ENCODE measurements at places on chromosomes 3 and 15. TPM values are rescaled to one million over a fixed set of nuclear protein-coding genes. Genes with fewer than 3 reads are reported as not detected.
A peak's percentile ranks its signal among the peaks of the same experiment; 100 is the strongest.

DNA sequence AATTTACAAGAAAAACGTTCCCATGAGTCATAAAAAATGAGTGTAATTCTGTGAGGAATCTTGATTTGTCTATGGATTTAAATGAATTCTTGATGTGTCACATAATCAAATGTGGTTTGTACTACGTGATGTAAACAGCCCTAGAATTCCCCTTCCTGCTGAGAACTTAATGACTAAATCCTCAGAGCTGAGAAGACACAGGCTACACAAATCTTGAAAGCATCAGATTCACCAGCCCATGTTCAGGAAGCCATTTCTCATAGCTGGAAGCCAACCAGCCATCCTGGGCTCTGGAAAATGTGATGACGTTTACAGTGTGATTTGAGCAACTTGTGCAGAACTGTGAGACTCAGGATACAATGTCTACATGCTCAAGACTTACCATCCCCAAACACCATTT lies 193.7 kb upstream of the MME start:
- DNase-seq = no peak

DNA sequence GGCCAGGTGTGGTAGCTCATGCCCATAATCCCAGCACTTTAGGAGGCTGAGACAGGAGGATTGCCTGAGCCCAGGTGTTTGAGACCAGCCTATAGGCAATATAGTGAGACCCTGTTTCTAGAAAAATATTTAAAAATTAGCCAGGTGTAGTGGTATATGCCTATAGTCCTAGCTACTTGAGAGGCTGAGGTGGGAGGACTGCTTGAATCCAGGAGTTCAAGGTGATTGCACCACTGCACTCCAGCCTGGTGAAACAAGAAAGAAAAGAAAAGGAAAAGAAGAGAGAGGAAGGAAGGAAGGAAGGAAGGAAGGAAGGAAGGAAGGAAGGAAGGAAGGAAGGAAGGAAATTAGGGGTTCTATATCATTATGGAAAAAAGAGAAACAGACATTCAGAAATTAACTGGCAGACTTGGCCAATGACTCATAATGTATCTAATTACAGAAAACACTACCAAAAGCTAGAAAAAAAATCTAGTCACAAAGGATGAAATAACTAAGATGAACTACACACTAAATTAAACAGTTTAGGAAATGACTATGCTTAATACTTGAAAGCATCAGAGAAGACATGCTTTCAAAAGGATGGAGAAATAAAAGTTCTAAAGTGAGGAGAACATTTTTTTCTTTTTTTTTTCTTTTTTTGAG lies 45.4 kb upstream of the TERB2 start:
- no peak for DNase-seq

DNA sequence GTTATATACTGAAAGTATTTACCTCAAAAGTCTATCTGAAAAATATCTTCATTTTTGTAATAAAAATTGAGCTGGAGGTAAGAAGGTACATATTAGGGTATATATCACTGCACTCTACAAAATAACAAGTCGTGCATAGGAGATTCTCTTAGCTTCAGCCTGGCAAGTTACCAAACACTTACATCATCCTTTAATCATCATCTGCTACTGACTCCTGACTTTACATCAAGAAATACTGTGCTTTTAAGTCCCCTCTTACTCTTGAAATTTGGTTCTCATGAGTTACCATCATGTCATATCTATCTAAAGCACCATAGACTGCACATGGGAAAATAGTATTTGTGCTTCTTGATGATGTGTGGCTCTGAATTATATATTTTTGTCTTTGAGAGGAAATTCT lies 50.8 kb downstream of the LYSMD4 start:
- no peak for DNase-seq

- DNase-seq = no peak
Measured at GRCh38 chr15:33675246-33675645, 293.1 kb upstream of the CHRM5 start.

DNA sequence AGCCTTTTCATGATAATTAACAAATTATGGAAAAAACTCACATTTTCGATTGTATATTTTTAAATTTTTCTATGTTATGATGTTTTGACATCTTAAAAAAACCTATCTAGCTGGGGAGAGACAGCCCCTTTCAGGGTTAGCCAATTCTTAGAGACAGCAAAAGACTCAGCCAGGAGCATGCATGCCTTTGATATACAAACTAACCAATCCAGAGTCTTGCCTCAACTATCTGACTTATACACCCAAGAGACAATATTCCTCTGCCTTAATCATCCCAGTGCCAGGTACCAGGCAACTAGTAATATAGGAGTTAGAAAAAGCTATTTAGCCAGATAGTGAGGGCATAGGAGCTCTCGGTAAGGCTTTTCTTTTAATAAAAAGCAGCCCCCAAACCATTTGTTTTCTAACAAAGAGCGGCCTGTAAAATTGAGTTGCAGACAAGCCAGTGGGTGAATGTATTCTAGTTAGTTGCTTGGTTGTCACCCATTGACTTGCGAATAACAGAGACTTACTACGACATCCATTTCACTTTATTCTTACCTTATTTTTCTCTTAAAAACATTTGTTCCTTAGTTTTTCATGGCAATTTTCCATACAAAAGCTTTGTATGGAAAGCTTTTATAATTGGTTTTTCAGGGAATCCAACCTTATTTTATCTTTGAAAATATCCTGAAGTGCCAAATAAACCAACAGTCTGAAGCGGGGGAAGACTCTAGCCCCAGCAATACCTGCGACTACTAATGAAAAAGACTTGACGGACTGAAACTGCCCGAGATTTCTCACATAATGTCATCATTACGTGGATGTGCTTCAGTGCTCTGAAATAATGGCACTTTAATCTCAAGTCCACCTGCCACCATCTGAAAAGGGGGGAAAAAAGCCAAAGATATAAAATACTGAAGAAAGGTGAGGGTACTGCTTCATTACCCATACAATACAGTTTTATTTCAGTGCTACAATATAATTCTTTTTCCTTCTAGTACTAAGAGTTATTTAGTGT lies 64.6 kb upstream of the ATP2C1 start:
- no peak for DNase-seq

DNA sequence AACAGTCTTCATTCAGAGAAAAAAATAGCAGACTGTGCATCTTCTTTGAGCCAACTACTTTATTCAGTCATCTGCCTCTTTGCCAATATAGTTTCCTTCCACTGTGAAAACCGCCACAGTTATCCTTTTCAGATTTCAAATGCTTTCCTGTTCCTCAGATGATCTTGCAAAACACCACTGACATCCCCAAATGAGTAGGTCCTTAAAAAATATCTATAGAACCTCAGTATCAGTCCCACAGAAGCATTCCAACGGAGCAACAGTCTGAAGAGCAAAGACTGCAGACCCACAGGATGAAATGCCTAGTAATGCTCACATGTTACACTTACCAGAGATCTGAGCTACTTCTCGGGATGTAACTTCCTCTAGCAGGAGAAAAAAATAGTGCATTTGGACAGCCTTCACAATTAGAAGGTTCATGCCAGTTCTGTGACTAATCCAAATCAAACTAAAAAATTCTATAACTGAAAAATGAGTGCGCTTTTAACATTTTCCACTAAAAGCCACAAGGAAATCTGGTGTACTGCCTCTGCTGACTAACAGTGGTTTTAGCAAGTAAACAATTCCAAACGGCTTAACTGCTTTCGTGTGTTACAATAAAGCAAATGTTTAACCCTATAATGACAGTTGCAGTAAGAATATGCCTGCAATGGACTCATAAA lies at the start of gene ANKRD28:
ANKRD28 (minus strand) TSS at position 338 of the 662 bp plus-strand sequence. CDS start 1,458 bp downstream, outside the sequence.
- no peak for DNase-seq

DNA sequence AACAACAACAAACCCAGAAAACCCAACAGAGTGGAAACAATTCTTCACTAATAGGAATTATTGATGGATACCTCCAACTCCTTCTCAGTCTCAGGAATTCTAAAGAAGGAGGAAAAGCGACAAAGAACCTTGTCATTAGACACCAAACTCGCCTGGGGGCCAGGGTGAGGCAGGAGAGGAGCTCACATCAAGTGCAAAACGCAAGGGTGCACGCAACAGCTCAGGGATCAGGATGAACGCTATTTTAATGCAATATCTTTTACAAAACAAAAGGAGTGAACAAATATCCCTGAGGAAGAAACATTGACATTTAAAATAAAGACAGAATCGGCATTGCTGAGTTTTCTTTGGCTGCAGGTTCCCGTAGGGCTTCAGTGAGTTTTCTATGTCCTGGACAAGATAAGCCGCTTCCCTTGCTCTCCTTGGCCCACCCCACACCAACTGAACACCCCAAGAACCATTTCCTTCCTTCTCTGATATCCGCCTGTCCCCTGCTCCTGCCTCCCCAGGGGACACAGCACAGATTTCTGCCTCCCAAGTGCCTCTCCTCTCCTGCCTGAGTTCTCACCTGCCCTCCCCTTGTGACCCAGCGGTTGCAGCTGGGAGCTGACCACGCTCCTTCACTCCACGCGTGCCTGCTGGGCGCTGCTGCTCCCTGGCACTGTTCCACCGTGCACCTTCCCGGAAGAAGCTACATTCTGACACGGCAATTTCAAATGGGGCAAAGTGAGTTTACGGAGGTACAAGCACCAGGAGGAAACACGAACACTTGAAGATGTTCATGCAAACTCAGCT lies 63.0 kb downstream of the ATP10A start:
- DNase-seq = no peak

- no peak for DNase-seq
Measured at GRCh38 chr15:25796395-25796794, 66.7 kb downstream of the ATP10A start.

DNA sequence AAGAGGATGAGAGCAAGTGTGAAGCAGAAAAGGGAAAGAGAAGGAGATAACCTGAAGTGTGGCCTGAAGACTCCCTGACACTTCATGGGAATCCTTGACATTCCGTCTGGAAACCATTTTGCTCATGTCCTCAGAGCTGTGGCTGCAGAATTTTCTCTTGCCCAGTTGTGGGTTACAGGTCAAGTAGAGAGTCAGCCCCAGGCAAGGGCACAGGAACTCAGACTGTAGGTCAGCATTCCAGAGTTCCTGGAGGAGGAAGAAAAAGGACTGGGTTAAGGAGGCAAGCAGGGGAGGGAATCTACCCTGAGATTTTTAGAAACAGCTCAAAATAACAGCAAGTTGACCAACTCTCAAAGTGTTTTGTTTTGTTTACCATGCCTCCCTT lies 4.1 kb upstream of the THSD4 start:
- DNase-seq = no peak

- no peak for DNase-seq
Measured at GRCh38 chr3:64392001-64392400, 166.7 kb upstream of the PRICKLE2 start.

DNA sequence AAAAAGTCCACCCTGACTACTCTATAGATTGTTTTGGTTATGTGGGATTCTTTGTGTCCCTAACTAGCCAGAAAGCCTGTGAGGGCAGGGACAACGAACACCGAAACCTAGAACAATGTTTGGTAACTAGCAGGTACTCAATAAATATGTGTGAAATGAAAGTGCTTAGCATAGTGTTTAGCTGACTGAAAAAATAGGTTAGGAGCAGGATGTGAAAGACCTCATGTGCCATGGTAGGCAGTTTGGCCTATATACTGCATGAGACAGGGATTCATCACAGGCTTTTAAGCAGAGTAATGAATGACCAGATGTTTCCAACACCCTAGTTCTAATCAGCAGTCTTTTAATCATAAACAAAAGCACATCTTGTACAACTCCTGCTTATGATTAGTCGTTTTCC lies 64.2 kb downstream of the MYO5A start:
- DNase-seq = no peak

DNA sequence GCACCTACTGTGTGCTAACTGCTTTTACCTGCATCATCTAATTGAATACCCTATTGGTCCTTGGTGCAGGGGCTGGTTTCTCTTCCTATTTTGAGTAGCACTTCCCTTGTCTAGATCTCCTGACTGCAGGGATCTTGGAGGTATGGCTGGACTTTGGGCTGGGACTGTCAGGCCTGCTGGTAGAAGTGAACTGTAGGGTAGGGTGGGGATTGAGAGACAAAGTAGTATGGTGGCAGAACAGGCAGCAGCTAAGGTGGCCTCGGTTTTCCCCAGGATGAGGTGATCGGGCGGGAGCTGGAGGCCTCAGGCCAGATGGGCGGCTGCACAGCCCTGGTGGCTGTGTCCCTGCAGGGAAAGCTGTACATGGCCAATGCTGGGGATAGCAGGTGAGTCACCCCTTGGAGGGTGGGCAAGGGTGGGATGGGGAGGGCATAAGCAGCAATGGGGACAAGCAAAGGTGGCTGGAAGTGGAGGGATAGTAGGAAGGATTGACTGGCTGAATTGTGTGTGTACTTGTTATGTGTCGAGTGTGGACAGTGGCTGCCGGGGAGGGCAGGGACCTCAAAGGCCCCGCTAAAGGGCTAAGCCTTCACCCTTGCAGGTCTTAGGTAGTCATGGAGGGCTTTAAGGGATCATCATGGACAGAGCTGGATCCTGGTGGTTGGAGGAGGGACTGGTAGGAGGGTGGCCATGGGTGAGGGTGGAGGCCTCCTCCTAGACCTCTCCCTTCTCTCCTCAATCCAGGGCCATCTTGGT lies 2.0 kb downstream of the PPM1M start:
- no peak for DNase-seq

DNA sequence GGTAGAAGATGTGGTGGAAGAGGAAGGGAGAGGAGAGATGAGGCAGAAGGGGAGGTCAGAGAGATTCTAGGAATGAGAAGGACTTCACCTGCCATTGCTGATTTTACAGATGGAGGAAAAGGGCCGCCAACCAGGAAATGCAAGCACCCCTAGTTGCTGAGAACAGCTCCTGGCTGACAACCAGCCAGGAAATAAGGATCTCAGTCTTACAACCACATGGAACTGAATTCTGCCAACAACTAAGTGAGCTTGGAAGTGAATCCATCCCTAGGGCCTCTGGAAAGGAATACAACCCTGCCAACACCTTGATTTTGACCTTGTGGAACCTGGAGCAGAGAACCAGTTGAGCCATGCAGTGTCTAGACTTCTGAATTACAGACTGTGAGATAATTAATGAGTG lies 86.6 kb downstream of the EDEM1 start:
- DNase-seq = no peak

- no peak for DNase-seq
Measured at GRCh38 chr15:97991972-97992541, 31.6 kb downstream of the ARRDC4 start.

GRCh38 chr3:96991800-96992365 lies 177.5 kb downstream of the EPHA6 start:
- no peak for DNase-seq

- peak; percentile 89 for DNase-seq
Measured at GRCh38 chr3:195003006-195003892, 267.7 kb downstream of the XXYLT1 start.

GRCh38 chr3:72659596-72659995 lies 188.6 kb downstream of the SHQ1 start:
- DNase-seq = no peak

GRCh38 chr3:163730684-163731083 lies 1347.6 kb downstream of the SI start:
- DNase-seq = no peak

DNA sequence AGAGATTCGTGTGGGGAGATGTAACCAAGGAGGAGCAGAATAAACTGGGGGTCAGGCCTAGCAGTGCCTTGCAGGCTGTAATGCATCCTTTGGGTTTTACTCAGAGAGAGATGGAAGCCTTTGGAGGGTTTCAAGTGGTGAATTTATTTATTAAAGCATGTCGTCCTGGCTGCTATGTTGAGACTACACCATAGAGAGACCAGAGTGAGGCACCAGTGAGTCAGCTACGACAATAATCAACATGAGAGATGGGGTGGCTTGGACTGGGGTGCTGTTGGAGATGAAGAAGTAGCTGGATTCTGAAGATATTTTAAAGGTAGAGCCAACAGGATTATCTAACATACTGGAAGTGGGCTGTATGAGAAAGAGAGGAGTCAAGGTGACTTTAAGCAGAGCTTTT lies 335.3 kb upstream of the ARHGEF26 start:
- DNase-seq = no peak

PAK6 gene
- 0.38 TPM for total RNA-seq

SH3GL3 gene
- total RNA-seq = not detected

PLA2G4B gene
- total RNA-seq = 4.0 TPM

PCNP gene
- total RNA-seq = 184 TPM

CCDC71 gene
- total RNA-seq = 14.3 TPM

TTC21A gene
- total RNA-seq = 3.0 TPM

Measured in posterior vena cava (tissue), 2 donors.